ENCODE measurements at places on chromosomes 2 and 18.
A peak's percentile ranks its signal among the peaks of the same experiment; 100 is the strongest.

DNA sequence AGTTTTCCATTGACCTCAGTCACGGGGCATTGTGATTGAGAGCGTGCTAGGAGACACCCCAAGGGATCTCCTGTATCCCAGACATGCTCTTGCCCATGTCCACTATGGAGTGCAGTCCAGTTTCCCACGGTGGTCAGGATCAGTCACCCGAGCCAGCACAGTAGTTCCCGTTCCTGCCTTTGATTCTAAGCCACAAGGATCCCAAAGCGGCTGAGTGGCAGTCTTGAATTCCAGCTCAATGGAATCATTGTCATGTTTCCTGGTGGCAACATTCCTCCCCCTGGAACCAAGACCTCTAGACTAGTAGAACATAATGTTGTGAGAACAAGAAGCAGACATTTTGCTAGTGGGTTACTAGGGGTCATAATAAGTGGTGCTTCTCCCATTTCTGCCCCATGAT lies 154.3 kb downstream of the SEPTIN10 start:
- DNase-seq: no peak

GRCh38 chr18:61953161-61953560 lies 60.4 kb upstream of the RNF152 start:
- no peak for DNase-seq

DNA sequence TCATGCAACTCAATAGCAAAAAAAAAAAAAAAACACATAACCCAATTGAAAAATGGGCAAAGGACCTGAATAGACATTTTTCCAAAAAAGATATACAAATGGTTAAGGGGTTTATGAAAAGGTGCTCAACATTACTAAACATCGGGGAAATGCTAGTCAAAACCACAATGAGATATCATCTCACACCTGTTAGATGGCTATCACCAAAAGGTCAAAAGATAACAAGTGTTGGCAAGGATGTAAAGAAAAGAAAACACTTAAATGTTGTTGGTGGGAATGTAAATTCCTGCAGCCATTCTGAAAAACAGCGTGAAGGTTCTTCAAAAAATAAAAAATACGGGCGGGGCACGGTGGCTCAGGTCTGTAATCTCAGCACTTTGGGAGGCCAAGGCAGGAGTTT lies 112.4 kb upstream of the CAB39 start:
- DNase-seq: no peak

GRCh38 chr2:227238238-227239237 lies 74.1 kb downstream of the COL4A3 start:
- peak; percentile 28 for DNase-seq

Measured in stimulated activated CD8-positive, alpha-beta memory T cell treated with anti-CD3 and anti-CD28 coated beads, Interleukin-7, amount 100 ng/mL, for 4 hours (primary cell).